ENCODE measurements at places on chromosomes 4 and X.

DNA sequence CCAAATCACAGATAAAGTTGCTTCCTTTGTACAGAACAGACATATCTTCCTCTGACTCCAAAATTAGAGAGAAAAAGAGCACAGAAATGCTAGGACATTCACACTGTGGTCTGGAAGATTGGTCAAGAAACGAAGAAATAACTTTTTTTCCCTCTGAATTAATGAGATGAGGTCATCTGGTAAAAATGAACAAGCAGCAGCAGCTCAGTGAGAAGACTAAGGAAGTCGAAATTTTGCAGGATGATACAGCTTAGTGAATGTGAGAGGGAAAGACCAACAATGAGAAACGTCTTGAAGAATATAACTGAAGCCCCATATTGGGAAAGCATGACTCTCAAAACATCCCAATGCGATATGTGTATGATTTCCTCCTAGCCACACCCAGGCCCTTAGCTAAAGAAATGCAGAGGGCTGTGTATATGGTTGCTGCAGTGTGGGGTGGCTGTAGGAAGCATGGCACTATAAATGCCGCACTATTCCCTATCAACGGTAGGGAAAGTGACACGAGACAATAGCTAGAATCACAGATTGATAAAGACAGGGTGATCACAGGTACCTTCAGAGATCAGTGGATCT, 208.6 kb downstream of the VEGFC start:
- DNase-seq = no peak

- no peak for DNase-seq
Observed at GRCh38 chr4:13327991-13328390, 156.1 kb downstream of the RAB28 start.

DNA sequence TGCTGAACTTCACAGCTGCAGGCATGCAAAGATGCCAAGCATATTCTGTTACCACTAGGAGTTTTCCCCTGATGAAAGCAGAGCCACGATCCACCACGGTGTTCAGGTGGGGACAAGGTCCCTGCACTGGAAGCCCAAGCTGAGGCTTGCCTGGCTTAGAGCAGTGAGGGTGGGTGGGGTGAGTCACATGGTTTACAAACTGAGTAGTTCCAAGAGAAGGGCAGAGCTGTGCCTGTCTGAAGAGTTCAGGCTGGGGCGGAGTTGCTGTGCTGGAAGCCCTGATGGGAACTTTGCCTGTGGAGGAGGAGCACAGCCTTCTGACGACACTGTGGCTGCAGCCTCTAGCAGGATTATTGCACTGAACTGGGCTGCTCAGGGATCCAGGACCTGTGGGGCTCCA, 45.5 kb downstream of the FAM9B start:
- peak; percentile 17 for DNase-seq

DNA sequence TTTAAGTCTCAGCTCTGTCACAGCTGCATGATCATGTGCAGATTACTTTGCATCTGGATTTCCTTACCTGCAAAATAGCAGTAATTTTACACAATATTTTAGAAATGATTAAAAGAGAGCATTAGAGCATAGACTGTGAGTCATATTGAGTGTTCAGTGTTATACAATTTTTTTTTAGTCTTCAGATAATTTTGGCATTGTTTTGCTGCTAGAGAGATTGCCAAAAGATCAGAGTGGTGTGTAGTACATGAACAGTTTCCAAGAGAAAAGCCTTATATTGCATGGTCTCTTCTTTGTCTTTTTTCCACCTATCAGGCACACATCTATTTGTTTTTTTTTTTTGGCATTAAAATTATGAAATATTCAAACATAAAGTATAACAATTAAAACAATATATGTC, 209.6 kb upstream of the TLL1 start:
- DNase-seq = no peak

- DNase-seq = peak; percentile 29
Observed at GRCh38 chrX:132612821-132613564, 124.2 kb upstream of the MBNL3 start.

Measured in stimulated activated CD4-positive, alpha-beta T cell treated with anti-CD3 and anti-CD28 coated beads, Interleukin-1b, Interleukin-23, amount 100 ng/mL, for 48 hours (primary cell).